ENCODE measurements at places on chromosomes 1 and 21.

DNA sequence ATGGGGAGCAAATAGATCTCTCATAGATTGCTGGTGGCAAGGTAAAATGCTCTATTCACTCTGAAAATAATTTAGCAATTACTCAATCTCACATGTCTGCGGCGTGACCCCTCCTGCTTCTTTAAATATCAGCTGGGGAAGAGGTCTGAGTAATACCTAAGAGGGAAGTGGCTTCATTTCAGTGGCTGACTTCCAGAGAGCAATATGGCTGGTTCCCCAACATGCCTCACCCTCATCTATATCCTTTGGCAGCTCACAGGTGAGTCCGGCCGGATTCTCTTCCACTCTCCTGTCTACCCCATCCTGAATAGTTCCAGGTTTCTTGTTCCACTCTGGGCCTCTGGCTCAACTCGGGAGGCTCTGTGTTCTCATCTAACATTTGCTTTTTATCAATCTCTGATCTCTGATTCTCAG, at the start of gene SLAMF7:
Gene SLAMF7 (plus strand): TSS at position 150 of the 414 bp plus-strand sequence. CDS start 55 bp downstream, at position 205.
- DNase-seq: no peak

DNA sequence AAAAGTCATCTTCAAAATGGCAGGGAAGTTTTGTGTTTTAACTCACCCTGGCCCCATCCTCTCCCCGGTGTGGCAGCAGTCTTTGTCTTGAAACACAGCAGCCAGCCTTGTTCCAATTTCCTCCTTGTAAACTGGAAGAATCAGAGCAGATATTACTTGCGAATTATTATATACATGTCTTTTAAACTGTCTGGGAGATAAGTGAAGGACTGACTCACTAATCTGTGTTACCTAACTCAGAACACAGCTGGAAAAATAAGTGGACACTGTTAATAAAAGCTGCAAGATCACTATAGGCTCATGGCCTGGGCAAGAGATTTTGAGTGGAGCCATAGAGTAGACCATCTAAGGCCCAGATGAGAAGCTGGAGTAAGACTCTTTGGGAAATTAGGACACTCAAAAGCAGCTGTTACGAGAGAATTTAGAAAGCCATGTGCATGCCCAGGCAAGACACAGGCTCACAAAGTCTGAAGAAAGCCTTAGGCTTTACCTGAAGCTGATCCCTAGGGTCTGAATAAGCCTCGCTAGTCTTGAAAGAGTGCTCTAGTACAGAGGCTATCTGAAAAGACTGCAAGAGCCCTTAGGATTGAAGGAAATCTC, 233.0 kb upstream of the RAB4A start:
- no peak for DNase-seq

DNA sequence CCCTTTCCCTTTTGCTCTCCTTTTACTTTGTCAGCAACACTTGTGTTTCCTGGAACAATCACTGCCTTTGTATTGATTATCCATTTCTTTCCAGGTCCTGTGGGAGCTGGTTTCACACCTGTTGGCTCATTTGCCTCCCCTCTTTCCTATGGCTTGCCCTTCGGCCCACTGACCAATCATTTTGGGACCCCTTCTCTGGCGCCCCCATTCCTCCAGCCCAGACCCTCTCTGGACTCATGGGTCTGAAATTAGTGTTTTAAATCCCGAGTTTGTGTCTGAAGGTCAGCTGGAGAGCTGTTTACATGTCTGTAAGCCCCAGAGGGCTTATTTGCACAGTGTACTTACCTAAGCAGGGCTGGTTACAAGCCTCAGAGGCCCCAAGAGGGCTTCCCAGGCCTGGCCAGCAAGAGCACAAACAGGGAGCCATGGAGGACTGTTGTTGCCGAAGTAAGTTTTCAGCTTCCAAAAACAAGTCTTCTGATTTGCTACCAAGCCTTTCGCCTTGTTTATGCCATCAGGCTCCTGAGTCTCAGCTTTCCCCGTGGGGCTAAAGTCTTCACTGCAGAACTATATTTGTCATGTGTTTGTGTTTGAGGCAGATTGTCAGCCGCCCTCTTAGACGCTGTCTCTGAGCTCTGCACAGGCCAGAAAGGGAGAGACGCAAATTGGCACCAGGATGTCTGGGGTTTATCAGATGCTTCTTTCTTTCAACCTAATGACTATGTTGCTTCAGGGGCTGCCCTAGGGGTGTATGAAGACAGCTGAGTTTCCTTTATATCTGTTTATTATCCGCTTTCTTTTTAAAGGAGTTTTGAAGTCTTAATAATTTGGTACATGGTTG, 93.0 kb downstream of the ATP1A1 start:
- DNase-seq: no peak

GRCh38 chr1:42934541-42935312, 23.9 kb downstream of the SLC2A1 start:
- DNase-seq: no peak

- no peak for DNase-seq
Observed at GRCh38 chr1:3384407-3384806, 70.1 kb upstream of the ARHGEF16 start.

- no peak for DNase-seq
Observed at GRCh38 chr1:89725011-89725370, 92.1 kb downstream of the LRRC8C start.

GRCh38 chr1:58927041-58927721, 143.3 kb upstream of the JUN start:
- no peak for DNase-seq

DNA sequence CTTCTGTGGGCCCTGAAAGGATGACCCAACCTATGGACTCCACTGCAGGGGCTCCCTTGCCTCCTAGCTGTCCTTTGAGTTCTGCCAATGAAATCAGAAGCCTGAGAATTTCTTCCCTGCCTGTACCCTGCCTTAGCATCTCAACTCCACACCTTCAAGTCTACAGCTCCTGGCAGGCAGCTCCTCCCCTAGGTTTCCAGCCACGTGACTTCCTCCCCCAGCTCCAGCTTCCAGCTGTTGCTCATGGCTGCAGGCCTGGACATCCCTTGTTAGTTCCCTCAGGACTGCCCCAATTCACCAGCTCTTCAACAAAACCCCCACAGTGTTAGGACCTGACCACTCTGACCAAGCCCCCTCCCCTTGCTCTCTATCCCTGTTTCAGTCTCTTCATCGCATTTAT, 2.4 kb downstream of the RCAN1 start:
- no peak for DNase-seq

DNA sequence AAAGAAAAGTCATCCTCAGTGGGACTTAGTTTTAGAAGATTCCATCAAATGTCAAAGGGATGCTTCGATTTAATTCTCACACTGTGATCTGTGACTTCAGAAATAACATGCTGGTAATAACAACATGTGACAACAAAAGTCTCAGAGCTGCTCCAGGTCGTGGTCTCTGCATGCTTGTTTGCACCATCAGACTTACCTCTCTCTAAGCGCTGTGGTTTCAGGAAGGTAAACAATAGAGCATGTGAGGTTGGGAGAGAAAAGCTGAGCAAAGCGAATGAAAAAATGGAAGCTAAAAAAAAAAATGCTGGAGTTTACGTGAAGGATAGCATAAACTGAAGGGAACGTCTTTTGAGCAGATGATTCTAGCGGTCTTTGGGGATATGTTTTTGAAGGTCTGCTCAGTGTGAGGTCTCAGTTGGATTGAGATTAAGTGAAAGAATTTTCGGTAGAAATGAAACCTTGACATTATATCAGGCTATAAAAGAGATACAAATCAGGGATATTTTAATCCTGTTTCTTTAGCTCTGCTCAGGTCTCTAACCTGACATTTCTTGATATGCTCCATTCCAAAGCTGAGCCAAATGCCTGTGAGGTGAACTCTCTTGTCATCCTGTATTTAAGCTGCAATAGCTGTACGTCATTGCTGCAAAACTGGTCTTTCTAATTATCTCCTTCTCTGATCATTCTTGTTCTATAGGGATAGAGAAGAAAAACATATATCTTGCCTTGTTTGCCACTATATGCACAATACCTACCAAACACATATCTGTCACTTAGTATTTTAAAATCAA, 86.5 kb downstream of the C1orf21 start:
- DNase-seq: no peak

- DNase-seq: no peak
Observed at GRCh38 chr1:30668546-30669327, 54.6 kb downstream of the MATN1 start.

DNA sequence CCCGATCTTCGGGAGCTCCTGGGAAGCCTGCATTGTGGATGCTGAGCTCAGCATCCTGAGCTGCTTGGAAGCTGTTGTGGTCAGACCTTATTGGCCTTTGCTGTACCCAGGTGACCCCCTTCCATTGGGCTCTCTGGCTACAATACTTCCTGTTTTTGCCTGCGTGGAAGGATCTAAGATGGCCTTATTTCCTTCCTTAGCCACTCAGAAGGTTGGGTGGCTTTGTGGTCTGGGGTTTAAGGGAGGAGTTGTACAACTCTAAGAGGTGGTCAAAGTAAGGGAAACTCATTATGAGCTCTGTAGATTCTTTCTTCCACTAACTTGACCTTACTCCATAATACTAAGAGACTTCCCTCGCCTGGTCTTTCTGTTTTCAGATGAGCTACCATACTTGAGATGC, 17.7 kb downstream of the PFKFB2 start:
- DNase-seq: no peak

DNA sequence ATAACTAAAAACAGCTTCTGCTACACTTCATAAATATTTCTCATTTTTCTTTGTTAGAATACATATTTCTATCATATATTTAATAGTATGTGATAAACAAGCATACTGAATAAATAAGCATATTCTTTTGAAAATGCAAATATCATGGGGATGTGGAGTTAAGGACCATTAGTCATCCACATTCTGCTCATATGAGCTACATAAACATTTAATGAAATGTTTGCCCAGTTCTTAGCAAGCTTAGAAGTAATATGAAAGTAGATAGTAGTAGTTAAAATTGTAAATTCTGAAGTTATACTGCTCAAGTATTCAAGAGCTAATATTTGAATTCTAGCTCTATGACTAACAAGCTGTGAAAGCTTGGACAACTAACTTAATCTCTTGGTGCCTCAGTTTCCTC, 10.1 kb upstream of the GORAB start:
- no peak for DNase-seq

- no peak for DNase-seq
Observed at GRCh38 chr21:29606613-29607012, 307.9 kb downstream of the BACH1 start.

GRCh38 chr1:39713557-39713956, 22.3 kb upstream of the HPCAL4 start:
- DNase-seq: no peak
